ENCODE measurements at places on chromosomes 1 and 21.

- DNase-seq = peak; percentile 19
Measured at GRCh38 chr1:15455522-15455921, 1.0 kb upstream of the CELA2A start.

- DNase-seq = no peak
Measured at GRCh38 chr1:29583727-29584126, 347.4 kb downstream of the PTPRU start.

- DNase-seq = no peak
Measured at GRCh38 chr1:212413902-212414327, 771 bp downstream of the PACC1 start.

DNA sequence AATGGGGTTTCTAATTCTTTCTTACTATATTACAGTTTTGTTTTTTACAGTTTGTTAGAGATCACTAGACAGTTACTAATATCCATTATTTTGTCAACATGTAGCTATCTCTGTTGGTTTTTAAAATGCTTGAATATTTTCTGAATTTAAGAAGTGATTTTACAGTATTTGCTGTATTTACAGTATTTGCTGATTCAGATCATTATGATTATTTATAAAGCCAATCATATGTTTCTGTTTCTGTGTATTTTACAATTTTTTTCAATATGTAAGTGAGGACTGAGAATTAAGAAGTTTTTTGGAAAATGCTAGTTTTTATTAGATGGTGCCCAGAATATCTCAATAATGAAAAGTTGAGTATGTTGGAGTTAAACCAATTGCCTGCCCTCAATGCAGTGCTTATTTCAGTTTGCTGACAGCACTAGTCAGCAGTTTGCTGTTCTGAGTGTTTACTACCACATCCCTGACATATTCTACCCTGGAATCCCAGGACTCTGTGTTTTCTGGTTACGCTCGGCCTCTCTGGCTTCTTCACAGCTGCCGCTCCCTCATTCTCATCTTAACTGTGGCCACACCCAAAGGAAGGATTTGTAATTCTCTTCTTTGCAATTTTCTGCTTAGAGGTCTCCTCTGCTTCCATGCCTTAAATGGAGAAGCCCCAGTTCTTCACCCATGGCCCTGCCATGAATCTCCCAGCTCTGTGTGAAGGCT lies 68.0 kb upstream of the BACH1 start:
- no peak for DNase-seq

DNA sequence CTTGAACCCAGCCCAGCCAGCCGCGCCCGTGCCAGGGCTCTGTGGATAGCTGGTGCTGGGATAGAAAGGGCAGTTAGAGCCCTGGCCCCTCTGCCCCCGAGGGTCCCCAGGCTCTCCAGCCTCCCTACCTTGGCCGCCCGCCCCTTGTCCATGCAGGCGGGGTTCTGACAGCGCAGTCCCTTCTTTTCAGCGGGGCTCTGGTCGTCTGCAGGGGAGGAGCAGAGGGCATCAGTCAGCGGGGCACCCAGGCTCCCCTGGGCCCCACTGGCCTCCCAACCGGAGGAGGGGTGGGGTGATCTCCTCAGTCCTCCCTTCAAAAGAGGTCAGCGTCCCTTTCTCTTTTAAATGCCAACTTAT lies 4.9 kb upstream of the PLEKHG5 start:
- DNase-seq = no peak

- DNase-seq = no peak
Measured at GRCh38 chr1:179440971-179441370, 75.2 kb downstream of the AXDND1 start.

GRCh38 chr1:107138767-107139445 lies 1.9 kb upstream of the NTNG1 start:
- no peak for DNase-seq

- DNase-seq = no peak
Measured at GRCh38 chr1:45177452-45177851, 29.0 kb downstream of the ZSWIM5 start.

GRCh38 chr1:47450606-47451005 lies 12.8 kb downstream of the FOXD2 start:
- DNase-seq = no peak
